ENCODE measurements at places on chromosomes 1 and 21.

DNA sequence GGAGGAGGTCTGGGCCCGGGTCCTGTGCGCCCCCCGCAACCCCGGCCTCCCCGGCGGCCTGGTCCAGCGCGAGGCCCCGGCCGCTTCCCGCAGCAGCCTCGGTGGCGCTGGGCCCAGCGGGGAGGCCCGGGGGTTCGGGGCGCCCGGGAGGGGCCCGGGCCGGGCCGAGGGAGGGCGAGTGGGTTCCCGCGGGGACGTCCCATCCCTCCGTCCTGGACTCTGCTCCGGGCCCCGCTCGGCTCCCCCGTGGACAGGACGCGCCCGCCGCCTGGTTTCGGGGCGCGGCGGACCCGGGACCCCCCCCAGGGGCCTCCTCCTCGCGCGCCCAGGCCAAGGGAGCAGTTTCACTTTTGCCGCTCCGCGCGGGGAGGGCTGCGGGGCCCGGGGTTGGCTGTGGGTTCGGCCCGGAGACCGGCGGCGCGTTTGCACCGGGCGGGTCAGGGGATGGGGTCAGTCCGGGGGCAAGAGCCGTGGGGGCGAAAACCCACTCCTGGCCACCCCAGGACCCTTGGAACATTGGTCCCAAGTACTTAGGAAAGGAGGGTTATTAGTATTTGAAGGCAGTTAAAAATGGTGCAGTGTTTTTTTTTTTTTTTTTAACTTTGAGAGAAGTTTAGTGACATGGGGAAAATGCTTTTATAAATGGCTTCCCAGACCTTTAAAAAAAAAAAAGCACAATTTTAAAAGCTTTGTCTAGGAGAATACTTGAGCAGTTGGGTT, 677 bp downstream of the AGPAT3 start:
- no peak for DNase-seq

DNA sequence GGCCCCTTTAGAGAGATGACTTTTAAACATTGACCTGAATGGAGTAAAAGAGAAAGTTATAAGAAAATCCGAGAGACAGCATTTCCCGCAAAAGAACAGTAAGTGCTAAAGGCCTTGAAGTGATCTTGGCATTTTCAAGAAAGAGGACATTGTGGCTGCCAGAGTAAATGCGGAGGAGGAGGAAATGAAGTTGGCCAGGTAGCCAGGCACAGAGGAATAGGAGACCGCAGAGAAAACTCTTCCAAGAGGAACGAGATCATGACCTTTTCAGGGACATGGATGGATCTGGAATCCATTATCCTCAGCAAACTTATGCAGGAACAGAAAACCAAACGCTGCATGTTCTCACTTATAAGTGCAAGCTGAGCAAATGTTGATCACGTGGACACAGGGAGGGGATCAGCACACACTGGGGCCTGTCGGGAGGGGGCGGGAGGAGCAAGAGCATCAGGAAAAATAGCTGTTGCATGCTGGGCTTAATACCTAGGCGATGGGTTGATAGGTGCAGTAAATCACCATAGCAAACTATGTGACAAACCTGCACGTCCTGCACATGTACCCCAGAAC, 49.7 kb downstream of the EEIG2 start:
- no peak for DNase-seq

GRCh38 chr1:36824390-36824861, 209.9 kb downstream of the GRIK3 start:
- DNase-seq = no peak

DNA sequence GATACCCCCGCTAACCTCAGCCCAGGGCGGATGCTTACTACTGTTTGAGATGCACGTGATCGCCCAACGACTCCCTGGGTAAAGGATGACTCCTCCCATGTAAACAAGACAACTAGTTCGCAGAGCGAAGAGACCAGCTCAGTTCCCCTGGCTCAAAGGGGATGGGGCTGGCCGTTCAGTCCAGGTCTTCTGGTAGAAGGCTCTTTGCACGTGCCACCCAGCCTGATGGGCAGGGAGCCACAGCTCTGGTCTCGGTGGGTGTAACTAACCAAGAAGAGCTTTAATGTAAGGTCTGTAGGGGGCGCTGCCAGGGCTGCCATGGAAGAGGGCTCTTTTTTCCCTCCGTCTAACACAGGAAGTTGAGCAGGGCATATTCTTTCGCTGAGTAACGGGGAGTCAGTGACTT, 49.4 kb upstream of the PARP1 start:
- DNase-seq = no peak

GRCh38 chr1:205925736-205926135, 17.5 kb downstream of the SLC26A9 start:
- DNase-seq = peak; percentile 69

GRCh38 chr1:204301171-204301957, 58.4 kb downstream of the PLEKHA6 start:
- no peak for DNase-seq

DNA sequence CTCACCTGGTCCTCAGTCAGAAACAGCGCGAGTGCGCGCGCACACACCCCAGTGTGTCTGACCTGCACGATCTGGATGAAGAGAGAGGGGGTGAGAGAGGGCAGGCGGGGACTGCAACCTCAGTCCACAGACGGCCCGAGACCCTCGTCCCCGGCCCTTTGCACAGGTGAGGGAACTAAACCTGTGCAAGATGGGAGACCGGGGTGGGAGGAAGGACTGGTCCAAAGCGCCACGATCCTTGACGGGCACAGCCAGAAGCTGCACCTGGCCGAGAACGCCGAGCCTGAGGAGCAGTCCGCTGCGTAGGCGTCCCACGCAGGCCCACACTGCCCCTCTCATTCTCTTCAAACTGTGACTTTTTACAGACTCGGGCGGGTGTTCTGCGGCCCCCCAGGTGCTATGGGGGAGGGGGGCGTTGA, 519 bp upstream of the IQCC start:
- DNase-seq = no peak

DNA sequence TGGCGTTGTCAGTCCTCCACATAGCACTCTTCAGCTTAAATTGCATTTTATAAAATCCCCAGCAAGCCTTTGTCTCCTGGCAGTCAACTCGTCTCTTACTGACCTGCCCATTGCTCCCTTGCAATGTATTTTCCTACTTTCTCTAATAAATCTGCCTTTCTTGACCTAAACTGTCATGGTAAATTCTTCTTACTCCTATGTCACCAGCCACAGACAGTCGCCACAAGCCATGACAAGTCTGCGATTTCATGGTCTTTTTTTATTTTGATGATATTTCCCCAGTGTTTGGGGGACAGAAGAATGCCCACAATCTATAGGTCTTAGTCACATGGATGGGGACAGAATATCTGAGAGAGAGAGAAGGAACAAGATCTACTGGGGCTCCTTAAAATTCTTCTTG, 8.4 kb downstream of the IFNAR2 start:
- no peak for DNase-seq

DNA sequence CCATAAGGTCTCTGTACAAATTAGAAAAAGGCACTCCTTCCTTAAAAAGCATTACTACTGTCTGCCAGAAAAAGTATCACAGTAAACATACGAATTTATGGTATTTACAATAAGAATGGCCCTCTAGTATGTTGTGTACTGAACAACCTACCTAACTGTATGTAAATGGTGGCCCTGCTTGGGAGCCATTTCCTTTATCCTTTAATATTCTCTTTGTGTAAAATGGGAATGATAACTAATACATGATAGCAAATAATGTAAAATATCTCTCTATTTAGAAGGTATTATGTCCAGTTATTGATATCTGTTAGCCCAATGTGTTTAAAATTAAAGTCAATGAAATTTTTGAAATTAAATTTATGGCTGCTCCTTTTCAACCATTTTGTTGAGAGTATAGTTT, 5.2 kb downstream of the DR1 start:
- DNase-seq = no peak

- no peak for DNase-seq
Measured at GRCh38 chr1:21143752-21144151, 32.9 kb downstream of the EIF4G3 start.

GRCh38 chr1:245160288-245160687, 5.5 kb downstream of the KIF26B start:
- no peak for DNase-seq

DNA sequence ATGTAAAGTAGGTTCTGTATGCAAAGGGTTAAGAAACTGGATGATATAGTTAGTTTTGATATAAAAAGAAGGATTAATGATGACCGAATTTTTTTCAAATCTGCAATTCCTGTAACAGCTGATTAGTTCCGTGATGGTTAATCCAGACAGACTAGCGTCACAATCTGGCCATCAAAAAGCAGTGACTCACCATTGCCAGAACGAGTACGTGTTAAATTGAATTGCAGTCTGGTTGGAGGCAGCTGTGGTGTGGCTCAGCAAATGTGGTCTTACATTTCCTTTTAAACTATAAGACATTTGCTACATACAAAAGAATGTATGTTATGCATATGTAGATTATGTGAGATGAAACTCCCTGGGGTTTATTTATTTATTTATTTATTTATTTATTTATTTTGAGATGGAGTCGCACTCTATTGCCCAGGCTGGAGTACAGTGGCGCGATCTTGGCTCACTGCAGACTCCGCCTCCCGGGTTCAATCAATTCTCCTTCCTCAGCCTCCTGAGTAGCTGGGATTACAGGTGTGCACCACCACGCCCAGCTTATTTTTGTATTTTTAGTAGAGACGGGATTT, 139.8 kb downstream of the RYR2 start:
- DNase-seq = no peak

GRCh38 chr1:200619894-200620272, 668 bp downstream of the KIF14 start:
- DNase-seq = no peak

GRCh38 chr1:94299627-94300553, 62.5 kb upstream of the ARHGAP29 start:
- no peak for DNase-seq

GRCh38 chr1:177629526-177629925, 340.3 kb downstream of the SEC16B start:
- no peak for DNase-seq

- DNase-seq = no peak
Measured at GRCh38 chr1:98661544-98662355, at the start of gene SNX7. Gene SNX7, plus strand, starts transcription at chr1:98661721. Its CDS starts 11 bp downstream, at chr1:98661732.

DNA sequence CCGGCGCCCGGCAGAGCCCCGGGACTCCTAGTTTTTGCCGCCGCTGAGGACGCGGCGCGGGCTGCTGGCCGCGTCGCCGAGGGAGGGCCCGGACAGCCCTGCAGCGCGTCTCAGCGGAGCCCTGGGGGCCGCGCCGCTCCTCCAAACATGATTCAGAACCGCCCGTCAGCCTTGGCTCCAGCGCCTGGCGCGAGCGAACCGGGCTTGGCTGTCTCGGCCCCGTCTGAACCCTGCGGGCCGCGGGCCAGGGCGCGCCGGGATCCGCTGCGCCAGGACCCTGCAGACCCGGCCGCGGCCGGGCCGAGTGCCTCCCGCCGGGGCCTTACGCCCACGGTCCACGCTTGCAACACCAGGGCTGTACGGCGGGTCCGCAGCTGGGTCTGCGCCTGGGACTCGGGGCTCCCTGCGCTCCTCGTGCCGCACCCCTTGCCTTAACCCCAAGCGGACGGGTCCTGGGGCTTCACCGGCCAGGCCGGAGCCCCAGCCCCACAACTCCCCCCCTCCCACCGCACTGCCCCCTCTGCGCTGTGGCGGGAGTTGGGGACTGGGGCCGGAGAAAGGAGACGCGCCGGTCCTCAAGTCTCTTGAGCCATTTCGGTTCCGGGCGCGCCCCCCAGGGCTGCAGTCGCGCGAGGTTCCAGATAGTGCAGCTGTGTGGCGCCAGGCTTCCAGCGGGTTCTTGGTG, 48.4 kb upstream of the CD34 start:
- no peak for DNase-seq

DNA sequence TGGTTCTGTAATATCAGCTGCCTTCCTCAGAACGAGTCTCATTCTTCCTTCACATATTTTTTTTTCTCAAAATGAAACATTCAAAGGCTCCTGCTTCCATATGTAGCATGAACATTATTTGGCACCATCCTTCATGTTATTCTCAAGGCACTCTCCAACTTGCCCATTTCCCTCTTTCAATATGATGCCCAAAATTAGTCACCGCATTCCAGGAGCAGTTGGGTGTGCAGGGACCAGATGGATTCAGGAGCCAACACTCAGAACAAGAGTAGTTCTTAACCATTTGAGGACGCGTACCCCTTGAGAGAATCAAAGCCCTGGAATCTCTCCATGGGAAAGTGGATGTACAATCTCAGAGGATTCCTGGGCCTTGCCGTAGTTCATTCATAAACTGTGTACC, 50.3 kb downstream of the KCNK1 start:
- no peak for DNase-seq

Measured in fibroblast of skin of left biceps (primary cell).